ENCODE measurements at places on chromosomes 7 and 10. TPM values are rescaled to one million over a fixed set of nuclear protein-coding genes. Genes with fewer than 3 reads are reported as not detected.

Gene ADIRF
- total RNA-seq: 24.4 TPM

Gene WEE2
- total RNA-seq: not detected

Gene NKX1-2
- not detected for total RNA-seq

Gene GPC2
- 1.6 TPM for total RNA-seq

Gene BAG3
- 30.0 TPM for total RNA-seq

Gene AZGP1
- not detected for total RNA-seq

Gene TM9SF3
- total RNA-seq: 102 TPM

Gene CFAP69
- total RNA-seq: 6.1 TPM

Gene ZPBP
- total RNA-seq: not detected

Gene FAM25A
- not detected for total RNA-seq

Gene SPDYE2
- total RNA-seq: not detected

Gene CLCN1
- under 0.01 TPM for total RNA-seq

Gene METTL27
- total RNA-seq: 9.0 TPM

Gene IGFBP3
- total RNA-seq: 38.9 TPM

Gene DNA2
- 3.4 TPM for total RNA-seq

Gene GDF10
- total RNA-seq: not detected

Gene TAS2R3
- total RNA-seq: 1.2 TPM

Gene STK31
- total RNA-seq: not detected

Gene PPA1
- 158 TPM for total RNA-seq

Gene ACSL5
- 9.6 TPM for total RNA-seq

Gene MAGI2
- 13.8 TPM for total RNA-seq

Gene ASAH2
- 0.12 TPM for total RNA-seq

Gene STOX1
- 0.12 TPM for total RNA-seq

Gene CFAP70
- 1.3 TPM for total RNA-seq

Gene UROS
- 76.0 TPM for total RNA-seq

Gene AKR1C8
- total RNA-seq: not detected

Gene EZH2
- 5.7 TPM for total RNA-seq

Gene DLX5
- not detected for total RNA-seq

Gene KAZALD1
- total RNA-seq: 9.7 TPM

Gene ZNF853
- 0.32 TPM for total RNA-seq

Measured in hair follicle dermal papilla cell (primary cell).